ENCODE measurements at places on chromosomes 12 and 14. TPM values are rescaled to one million over a fixed set of nuclear protein-coding genes. Genes with fewer than 3 reads are reported as not detected.

IFNG-AS1 gene
- 0.08 TPM for polyA plus RNA-seq

RBP5 gene
- polyA plus RNA-seq, result 1.4 TPM

AP4S1 gene
- 9.8 TPM for polyA plus RNA-seq

WSCD2 gene
- not detected for polyA plus RNA-seq

RFLNA gene
- polyA plus RNA-seq, result 0.38 TPM
